ENCODE measurements at places on chromosomes 4 and X. TPM values are rescaled to one million over a fixed set of nuclear protein-coding genes. Genes with fewer than 3 reads are reported as not detected.

DNA sequence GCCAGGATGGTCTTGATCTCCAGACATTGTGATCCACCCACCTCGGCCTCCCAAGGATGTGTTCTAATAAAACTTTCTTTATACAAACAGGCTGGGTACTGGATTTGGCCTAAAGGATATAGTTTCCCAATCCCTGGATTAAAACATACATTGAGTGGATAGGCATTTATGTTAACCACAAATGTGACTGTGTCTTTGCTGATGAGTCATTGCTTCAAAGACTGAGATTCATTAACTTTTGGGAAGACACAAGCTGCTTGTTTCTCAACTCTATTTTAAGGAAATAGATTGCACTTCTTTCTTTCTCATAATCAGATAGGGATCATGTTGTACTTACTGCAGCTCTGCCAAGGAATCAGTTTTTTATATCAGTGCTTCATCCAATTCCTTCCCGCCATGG is 131.3 kb upstream of the AGA start:
- no peak for DNase-seq
- no peak overlapping the region for H3K4me3 ChIP-seq
- no peaks in the 10 kb centered on the region for H3K27me3 ChIP-seq
- no peaks in the 10 kb centered on the region for H3K36me3 ChIP-seq

The GABRE gene
- 85.5 TPM for total RNA-seq

- no peak for DNase-seq
- H3K4me3 ChIP-seq = no peak overlapping the region
- H3K27ac ChIP-seq = peak overlapping the region; percentile 6
- peaks cover 4% of the 10 kb centered on the region for H3K4me1 ChIP-seq
- no peaks in the 10 kb centered on the region for H3K36me3 ChIP-seq
- H3K27me3 ChIP-seq = no peaks in the 10 kb centered on the region
Measured at GRCh38 chr4:101186567-101187184, 160.7 kb downstream of the PPP3CA start.

GRCh38 chr4:152776352-152776751 is 3.2 kb downstream of the TIGD4 start:
- no peak overlapping the region for H3K27ac ChIP-seq
- H3K36me3 ChIP-seq = no peaks in the 10 kb centered on the region
- H3K27me3 ChIP-seq = no peaks in the 10 kb centered on the region
- H3K4me1 ChIP-seq = no peaks in the 10 kb centered on the region
- H3K4me3 ChIP-seq = no peak overlapping the region

The SEPTIN11 gene
- total RNA-seq = 329 TPM

The GC gene
- not detected for total RNA-seq

The XAGE2 gene
- not detected for total RNA-seq

GRCh38 chr4:1253831-1254230 is 4.9 kb upstream of the CTBP1 start:
- no peaks in the 10 kb centered on the region for H3K4me1 ChIP-seq
- no peak overlapping the region for H3K4me3 ChIP-seq
- no peaks in the 10 kb centered on the region for H3K27me3 ChIP-seq
- no peak overlapping the region for H3K27ac ChIP-seq

DNA sequence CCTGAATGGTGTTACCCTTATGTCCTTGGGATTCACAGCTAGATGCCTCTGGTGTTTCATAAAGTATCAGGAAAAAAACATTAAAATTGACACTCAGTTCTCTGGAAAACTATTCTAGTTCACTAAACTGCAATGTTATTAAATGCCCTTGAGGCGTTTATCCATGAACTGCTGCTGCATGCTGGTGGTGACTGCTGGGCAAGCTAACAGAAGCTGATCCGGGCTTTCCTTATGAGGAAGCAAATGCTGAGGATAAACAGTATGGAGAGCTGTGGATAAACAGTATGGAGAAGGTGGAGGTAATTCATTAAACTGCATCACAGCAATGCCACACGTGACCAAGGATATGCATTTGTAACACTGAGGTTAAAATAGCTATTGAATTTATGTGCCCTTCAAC is 227.0 kb downstream of the NR3C2 start:
- DNase-seq = no peak
- no peaks in the 10 kb centered on the region for H3K27me3 ChIP-seq
- no peak overlapping the region for H3K27ac ChIP-seq
- no peaks in the 10 kb centered on the region for H3K36me3 ChIP-seq
- peak overlapping the region; percentile 9 for H3K4me3 ChIP-seq

GRCh38 chr4:53450773-53451172 is 73.3 kb downstream of the FIP1L1 start:
- H3K27me3 ChIP-seq = no peaks in the 10 kb centered on the region
- H3K4me3 ChIP-seq = no peak overlapping the region
- no peaks in the 10 kb centered on the region for H3K36me3 ChIP-seq
- H3K4me1 ChIP-seq = no peaks in the 10 kb centered on the region

DNA sequence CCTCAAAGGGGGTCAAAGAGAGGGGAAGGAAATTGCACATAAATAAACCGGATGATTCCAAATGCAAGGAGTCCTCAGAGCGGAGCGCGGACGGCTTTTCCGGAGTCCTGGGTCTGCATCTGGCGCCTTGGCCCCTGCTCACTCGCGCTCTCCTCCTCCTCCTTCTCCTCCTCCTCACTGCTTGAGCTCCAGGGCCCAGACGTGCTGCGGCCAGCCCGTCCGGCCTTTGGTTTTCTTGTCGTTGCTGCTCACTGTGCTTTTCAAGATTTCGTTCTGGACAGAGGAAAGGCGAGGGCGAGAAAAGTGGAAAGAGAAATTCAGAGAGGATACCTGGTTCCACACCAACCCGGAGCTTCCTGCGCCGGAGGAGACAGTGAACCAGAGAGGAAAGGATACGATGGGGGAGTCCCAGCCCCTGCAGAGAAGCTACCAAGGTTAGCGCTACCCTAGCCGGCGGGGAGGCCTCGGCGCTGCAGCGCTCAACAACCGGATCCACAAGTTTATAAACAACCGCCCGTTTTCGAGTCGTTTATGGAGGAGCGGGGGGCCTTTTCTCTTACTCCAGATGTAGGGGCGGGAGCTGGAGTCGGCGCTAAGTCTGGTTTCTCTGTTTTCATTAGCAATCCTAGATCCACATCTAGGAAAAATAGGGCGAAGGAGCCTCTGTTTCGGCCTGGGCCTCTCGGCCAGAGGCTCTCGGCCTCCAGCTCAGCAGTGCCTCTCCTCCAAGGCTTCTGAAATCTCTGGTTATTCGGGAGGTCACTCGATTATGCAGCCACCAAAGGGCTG is 2.7 kb downstream of the HAND2 start:
- DNase-seq = no peak
- peak overlapping the region; percentile 55 for H3K4me3 ChIP-seq
- no peaks in the 10 kb centered on the region for H3K36me3 ChIP-seq
- H3K4me1 ChIP-seq = no peaks in the 10 kb centered on the region
- H3K27ac ChIP-seq = peak overlapping the region; percentile 45

The SOX3 gene
- not detected for total RNA-seq

- H3K27me3 ChIP-seq = no peaks in the 10 kb centered on the region
- no peaks in the 10 kb centered on the region for H3K4me1 ChIP-seq
- no peak overlapping the region for H3K27ac ChIP-seq
- H3K36me3 ChIP-seq = no peaks in the 10 kb centered on the region
Measured at GRCh38 chr4:86249074-86249473, 110.8 kb downstream of the MAPK10 start.

The FAM47E gene
- total RNA-seq = 17.9 TPM

The GAGE1 gene
- total RNA-seq = not detected

The DGKK gene
- not detected for total RNA-seq

Measured in breast epithelium (tissue), 4 donors.